Left lung (tissue), 14 donors: ENCODE measurements at places on chromosomes 12 and 14. TPM values are rescaled to one million over a fixed set of nuclear protein-coding genes. Genes with fewer than 3 reads are reported as not detected.

OR4L1 gene
- not detected for polyA plus RNA-seq

MYF6 gene
- polyA plus RNA-seq, result 0.46 TPM

MAP1LC3B2 gene
- polyA plus RNA-seq, result 4.8 TPM

DTX3 gene
- polyA plus RNA-seq, result 59.2 TPM

RND1 gene
- 2.4 TPM for polyA plus RNA-seq

SERPINA12 gene
- not detected for polyA plus RNA-seq

ASCL1 gene
- 2.1 TPM for polyA plus RNA-seq

FOXA1 gene
- 39.5 TPM for polyA plus RNA-seq

CLEC1B gene
- 1.1 TPM for polyA plus RNA-seq

SLC15A4 gene
- 28.6 TPM for polyA plus RNA-seq

KLRB1 gene
- 1.8 TPM for polyA plus RNA-seq

DNA sequence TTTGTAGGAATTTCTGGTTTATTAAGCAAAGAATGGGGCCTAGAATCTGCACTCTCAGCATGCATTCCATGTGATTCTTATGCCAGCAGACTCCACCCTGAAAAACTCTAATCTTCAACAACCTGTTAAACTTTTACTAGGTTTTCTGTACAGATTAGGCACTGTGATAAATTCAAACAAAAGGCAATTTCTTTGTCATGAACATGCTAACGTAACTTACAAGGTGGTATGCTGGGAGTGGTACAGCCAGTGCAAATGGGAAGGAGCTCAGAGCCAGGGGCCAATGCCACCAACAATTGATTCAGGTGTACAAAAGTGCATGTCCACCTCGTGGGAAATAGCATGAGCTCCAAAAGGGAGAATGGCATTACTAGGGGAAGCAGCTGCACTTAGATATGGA lies 83.0 kb downstream of the PPFIBP1 start:
- DNase-seq, result no peak

GRCh38 chr12:48005001-48005749 lies 899 bp upstream of the COL2A1 start:
- DNase-seq, result no peak

GRCh38 chr12:49795654-49796105 lies 32.5 kb downstream of the NCKAP5L start:
- DNase-seq, result no peak

DNA sequence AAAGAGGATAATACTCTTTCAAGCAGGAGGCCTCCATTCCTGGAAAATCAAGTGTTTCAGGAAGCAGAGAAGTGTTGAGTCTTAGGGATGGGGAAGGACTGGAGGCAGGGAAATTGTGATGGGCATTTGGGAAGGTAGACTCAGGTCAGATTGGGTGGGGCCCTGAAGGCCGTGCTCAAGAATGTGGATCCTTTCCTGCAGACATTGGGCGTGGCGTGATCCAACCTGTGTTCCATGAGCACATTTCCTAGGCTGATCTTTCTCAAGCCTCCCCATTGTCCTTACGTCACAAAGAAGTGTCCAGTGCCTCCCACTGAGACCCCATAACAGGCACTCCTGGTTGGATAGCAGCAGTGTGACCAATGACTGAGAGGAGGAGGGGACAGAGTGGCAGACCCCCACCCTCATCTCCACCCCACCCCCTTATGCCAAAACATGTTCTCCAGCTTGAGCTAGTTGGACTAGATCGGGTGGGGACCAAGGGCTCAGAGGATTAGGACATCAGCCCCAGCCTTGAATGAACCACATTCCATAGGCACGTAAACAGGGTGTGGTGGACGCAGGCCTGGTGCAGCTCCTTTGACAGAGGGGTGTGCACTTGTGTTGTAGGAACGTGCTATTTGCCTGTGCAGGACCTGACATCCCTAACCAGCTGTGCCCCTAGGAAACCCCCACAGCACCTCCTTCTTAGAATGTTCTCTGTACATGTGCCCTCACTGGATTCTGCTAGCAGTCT lies 76.8 kb downstream of the TTC9 start:
- no peak for DNase-seq

- DNase-seq, result no peak
These were observed 16.8 kb downstream of the C14orf132 start for GRCh38 chr14:96055753-96056508.

DNA sequence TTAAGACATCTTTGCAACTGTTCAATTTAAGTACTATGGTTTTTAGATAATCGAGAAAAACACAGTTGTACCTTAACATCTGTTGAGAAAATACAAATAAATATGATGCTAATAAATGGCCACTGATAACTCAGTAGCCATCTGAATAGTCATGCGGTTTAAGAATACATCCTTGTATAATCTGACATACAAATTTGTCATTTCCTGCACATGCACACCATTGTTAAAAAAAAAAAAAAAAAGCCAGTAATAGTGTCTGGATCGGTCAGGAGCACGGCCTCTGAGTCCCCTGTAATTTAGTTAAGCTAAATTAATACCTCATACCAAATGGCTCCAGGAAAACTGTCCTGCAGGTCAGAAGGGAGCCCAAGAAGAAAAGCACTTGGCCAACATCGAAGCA lies 16.8 kb downstream of the RFC5 start:
- no peak for DNase-seq

DNA sequence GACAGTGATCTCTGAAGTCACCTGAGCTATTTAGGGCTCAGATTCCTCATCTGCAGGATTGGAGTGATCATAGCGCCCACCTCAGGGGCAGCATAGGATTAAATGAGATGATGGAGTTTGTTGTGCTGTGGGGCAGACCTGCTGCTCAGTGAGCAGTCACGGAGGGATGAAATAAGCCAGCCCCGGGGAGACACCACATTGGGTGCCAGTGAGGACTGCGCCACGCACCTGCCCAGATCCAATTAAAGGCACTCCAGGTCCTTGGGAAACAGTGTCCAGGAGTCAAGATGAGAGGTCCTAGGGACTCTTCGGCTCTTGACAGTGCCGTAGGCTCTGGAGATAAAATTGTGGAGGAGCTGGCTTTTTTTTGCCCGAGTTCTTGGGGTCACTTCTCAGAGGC lies 166.2 kb downstream of the ADGRD1 start:
- DNase-seq, result no peak

DNA sequence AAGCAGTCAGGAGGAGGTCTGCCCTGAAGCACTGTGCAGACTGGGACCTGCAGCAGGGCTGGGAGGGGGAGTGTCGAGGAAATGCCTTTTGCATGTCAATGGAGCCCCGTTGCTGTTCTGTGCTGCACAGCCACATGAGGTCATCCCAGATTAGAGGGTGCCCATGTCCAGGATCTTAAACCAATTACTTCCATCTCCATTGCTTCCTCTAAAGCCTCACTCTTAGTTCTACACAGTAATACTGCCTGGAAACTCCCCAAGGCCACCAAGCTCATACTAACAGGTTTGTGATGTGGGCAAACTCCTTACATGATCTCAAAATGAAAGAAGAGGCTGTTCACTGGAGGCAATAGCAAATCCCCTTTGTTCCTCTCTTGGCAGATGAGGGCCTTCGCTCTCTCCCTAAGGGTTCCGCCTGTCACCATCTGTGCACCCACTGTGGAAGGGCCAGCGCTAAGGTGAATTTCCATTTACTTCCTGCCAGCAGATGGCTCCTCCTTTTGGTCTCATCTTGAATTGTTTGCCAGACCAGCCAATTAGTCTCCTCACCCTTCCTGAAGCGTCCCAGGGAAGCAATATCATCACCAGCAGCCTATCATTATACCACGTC lies 35.4 kb upstream of the LTA4H start:
- DNase-seq, result no peak

GRCh38 chr12:107843351-107844311 lies 69.1 kb downstream of the ASCL4 start:
- no peak for DNase-seq

DNA sequence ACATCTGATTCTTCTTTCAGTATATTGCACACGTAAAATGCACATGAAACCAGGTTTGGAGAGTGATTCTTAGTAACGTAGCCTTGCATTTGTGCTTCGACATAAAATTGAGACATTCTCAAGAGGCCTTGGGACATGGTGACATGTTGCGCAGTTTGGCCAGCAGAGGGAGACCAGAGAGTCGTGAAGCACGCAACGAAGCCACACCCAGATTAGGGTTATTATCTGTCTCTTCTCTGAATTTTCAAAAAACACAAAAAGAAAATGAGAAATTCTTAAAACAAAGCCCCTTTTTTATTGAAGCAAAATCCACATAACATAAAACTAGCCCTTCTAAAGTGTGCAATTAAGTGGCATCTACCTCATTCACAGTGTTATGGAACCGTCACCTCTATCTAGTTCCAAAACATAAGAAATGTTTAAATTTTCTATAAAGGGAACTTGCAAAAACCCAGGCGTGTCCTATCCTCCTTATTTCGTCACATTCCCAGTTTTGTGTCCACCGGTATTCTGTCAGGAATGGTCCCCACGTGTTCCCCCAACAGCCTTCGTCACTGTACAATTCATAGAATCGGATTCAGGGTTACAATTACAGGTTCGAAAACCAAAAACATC lies 108.8 kb upstream of the ATF7IP start:
- no peak for DNase-seq

DNA sequence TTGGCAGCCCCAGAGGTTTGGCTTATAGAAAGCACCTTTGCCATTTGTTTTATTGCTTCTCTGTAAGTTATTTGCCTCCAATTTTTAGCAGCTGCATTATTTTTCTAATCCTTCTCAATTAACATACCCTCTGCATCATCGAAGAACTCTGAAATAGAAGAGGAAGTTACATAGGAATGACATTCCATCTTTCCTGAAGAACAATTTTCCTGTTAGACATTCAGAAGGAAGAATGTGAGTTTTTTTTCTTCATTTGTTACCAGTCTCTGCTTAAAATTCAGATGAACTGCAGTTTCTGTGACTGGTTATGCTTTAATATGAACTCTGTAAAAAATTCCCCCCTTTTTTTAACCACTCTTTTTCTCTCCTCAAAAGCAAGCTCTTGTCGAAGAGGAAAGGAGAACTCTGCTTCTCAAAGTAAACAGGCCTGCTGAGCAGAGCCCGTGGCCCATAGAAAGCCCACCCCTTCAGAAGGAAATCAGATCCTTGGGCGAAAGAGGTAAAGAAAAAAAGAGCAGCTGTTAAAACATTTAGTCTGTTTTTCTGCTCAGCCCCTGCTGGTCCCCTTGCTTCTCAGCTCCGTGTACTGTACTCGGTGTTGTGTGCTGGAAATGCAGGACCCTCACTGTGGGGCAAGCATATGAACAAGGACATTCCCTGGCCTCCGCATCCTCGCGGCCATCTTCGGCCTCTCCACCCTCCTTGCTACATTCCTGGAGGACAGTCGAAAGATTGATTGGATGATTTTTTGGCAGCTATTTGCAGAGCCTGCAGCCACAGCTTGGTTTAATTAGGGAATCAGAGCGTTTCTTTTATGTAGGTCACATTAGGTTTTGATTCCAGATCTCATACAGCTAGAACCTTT lies 164.4 kb upstream of the LRIG3 start:
- peak; percentile 45 for DNase-seq

GRCh38 chr12:82527165-82527780 lies 159.4 kb upstream of the TMTC2 start:
- DNase-seq, result no peak

DNA sequence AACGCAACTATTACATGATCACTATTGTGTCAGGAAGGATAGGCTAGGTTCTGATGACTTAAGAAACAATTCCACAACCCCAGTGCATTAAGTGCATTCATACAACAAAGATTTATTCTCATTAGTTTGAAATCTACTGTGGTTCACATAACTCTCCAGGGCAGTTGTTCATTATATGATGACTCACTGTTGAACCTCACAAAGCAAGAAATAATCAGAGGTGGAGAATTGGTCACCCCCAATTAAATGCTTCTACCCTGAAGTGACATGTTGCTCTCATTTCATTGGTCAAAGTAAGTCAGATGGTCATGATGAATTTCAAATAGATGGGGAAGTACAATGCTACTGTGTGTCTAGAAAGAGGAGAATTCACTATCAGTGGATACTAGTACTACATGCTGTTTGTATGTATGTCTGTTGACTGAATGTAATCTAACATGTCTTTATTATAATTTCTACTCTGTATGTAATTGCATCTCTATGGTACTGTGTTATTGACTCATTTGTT lies 6.1 kb upstream of the HELB start:
- no peak for DNase-seq

DNA sequence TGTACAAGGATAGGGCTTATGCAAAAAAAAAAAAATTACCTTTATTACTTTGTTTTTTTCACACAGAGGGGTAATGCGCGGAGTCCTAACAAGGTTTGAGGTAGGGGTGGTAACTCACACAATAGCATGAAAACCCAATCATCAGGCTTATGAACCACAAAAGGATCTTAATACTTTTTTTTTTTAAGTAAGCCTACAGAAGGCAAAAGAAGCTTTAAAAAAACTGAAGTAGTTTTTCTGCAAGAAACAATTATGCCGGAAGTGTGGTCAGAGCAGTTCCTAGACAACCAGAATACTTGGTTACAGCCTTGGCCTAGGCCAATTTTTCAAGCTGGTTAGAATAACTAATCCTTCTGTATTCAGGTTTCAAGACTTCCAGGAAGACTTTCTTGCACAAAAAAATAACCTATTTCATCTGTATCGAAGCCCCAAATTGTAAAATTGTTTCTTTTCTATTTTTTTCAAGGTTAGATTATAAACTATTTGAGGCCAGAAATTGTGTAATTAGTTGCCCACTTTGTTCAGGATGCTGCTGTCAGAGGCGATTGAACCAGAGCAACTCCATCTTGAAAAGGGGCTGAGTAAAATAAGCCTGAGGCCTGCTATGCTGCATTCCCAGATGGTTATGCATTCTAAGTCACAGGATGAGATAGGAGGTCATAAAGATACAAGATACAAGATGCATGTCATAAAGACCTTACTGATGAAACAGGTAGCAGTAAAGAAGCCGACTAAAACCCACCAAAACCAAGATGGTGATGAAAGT lies 1.8 kb upstream of the GNS start:
- no peak for DNase-seq

- DNase-seq, result no peak
These were observed 69.8 kb downstream of the HMGA2 start for GRCh38 chr12:65894088-65894487.

GRCh38 chr12:65620046-65620445 lies 204.2 kb upstream of the HMGA2 start:
- no peak for DNase-seq

DNA sequence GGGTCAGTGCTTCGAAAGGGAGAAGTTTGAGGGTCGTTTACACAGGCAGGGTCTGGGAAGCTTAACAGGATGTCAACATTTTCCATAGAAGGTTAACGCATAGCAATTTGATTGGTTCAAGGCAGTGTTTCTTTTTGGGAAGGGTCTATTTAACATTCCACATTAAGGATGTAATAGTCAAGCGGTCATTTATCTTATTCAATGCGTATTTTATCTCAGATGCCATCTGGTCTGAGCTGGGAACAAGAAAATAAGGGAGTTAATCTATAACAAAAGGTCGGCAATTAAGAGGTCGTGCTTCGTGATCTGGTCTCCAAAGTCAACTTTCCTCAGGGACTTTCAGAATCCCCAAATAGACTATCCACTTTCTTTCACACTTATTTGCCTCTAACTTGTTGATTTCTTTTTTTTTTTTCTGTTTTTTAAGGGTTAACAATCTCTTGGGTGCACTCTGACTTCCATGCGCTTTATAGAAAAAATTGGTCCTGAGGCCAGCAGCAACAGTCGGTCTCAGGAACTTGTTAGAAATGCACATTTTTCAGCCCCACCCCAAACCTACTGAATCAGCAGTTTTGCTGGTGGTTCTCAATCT lies 550 bp upstream of the RESF1 start:
- DNase-seq, result no peak
